ENCODE measurements at places on chromosomes 1 and 21.
A peak's percentile ranks its signal among the peaks of the same experiment; 100 is the strongest.

DNA sequence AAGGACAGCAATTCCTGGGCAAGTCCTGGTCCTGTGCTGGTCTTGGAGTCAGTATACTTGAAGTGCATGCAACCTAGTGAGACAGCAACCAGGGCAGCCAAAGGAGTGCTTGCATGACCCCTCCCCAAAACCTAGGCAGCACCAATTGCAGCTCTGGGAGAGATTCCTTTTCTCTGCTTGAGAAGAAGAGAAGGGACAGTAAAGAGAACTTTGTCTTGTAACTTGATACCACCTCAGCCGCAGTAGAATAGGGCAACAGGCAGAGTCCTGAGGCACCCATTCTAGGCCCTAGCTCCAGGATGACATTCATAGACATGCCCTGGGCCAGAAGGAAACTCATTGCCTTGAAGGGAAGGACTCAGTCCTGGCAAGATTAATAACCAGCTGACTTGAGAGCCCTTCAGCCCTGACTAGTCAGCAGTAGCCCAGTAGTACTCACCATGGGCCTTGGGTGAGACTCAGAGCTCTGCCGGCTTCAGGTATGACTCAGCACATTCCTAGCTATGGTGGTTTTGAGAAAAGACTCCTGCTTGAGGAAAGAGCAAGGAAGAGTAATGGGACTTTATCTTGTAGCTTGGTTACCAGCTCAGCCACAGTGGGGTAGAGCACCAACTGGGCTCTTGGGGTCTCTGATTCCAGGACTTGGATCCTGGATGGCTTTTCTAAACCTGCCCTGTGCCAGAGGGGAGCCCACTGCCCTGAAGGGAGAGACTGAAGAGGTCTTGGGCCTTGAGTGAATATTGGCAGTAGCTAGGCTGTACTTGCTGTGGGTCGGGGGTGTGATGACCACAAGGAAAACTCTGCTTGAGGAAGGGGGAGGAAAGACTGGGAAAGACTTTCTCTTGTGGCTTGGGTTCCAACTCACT lies 51.7 kb upstream of the ACADM start:
- DNase-seq: no peak

DNA sequence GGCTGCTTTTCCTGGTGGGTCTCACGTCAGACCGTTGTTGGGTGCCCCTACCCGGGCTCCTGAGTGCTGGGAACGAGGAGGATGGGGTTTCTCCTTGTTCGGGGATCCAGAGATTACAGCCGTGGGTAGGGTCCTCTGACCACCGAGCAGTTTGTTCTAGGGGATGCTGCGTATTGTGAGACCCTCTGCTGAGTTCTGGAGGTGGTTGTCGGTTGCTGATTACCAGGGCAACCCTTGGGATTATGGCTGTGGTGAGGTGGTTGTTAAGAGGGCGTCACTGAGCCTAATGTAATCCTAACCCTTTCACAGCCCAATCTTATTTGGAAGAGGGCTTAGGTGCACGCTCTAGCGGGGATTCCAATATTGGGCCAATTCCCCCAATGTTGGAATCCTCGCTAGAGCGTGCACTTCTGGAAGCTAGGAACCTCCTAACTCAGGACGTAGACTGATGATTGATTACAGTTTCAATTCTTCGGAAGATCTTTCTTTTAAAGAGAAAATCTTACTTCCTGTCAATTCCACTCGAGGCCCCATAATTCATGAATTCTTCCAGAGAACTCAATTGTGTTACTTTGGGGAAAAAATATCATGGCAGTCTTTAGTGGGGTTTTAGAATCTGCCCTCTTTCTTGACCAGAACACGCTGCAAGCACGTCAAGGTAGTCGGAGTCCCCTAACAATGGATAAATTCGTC lies 483 bp downstream of the TCEANC2 start:
- peak; percentile 6 for DNase-seq

- no peak for DNase-seq
Measured at GRCh38 chr1:53122201-53122885, 20.1 kb downstream of the SLC1A7 start.

- no peak for DNase-seq
Measured at GRCh38 chr1:225597926-225598575, 54.9 kb downstream of the ENAH start.

DNA sequence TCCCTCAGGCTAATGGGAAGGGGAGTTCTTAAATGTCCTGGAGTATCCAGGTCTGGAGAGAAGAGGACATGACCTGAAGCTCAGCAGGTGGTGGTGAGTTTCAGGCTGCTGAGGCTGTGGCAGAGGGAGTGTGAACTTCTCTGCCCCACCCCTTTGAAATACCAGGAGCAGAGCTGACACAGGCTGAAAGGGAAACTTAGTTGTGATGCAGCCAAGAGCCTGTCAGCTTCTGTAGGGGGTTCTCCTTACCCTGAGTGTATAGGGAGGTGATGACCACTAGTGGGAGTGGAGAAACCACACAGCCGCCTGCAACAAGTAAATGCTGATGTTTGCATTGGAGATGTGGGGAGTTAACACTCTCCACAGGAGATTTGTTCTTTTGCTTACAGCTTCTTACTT lies 152.3 kb downstream of the FCRL5 start:
- no peak for DNase-seq

DNA sequence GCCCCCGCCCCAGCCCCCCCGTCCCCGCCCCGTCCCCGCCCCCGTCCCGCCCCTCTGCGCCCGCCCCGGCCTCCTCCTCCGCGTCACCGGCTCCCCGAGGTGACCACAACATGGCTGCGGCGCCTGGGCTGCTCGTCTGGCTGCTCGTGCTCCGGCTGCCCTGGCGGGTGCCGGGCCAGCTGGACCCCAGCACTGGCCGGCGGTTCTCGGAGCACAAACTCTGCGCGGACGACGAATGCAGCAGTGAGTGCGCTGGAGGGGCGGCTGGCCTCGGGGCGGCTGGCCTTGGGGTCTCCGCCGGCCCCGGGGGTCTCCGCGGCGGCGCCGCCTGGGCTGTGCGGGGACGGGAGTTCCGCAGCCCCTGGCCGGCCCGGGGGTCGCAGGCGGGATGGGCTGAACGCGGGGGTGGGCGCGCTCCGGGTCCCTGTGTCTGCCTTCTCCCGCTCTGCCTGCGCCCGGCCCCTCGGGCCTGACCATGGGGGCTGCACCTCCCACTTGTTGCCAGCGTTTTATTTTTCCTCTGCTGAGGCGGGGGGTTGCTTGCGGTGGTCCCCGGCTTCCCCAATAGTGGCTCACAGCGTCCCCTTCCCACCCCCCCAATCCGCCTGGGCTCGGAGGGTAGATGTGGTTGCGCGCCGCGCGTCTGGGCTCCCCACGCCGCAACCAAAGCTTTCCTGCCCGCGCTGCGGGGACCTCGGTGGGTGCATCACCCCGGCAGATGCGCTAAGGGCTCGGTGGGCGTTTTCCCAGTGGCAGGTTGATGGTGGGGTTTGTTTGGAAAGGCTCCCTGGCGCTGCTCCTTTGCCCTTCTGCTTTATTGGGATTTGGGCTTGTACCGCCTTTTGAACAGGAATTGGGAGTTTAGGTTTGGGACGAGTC lies at the start of gene MIA3:
Gene MIA3 (plus strand): TSS at position 97 of the 879 bp plus-strand sequence. CDS start 14 bp downstream, at position 111.
- peak; percentile 30 for DNase-seq

DNA sequence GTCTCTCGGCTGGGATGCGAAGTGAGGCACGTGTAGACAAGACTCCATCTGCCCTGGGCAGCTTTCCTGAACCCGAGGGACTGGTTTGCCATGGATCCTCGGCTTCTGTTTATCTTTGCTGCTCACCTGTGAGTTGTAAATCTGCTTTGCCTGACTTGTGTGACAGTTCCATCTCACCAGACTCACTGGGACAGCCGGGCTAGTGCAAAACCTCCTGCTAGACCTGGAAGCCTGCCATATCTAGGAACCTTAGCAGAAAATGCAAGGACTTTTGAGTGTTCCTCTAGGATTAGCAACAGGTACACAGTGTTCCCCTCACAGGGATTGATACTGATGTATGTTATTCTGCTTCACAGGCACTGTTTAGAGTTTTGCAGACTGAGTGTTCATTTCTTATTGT lies 218.6 kb downstream of the URB2 start:
- DNase-seq: no peak

DNA sequence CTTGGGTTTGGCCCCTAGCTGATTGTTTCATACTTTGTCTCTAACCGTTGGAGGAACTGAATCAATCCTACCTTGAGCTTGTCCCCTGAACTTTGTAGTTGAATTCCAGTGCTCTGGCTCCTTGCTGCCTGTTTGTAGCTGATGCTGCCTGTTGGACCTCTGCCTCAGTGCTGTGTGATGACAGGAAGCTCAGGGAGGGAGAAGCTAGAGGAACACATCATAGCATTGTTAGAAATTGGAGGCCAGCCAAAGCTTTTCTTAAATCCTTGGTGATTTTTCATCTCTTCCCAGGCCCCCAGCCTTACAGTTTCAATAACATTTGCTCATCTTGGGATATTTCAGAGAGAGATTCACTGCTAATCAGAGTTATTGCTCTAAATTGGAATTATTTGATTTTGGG lies 34.0 kb downstream of the MACF1 start:
- DNase-seq: no peak

GRCh38 chr1:155192346-155193274 lies 15.1 kb downstream of the THBS3 start:
- peak; percentile 53 for DNase-seq

DNA sequence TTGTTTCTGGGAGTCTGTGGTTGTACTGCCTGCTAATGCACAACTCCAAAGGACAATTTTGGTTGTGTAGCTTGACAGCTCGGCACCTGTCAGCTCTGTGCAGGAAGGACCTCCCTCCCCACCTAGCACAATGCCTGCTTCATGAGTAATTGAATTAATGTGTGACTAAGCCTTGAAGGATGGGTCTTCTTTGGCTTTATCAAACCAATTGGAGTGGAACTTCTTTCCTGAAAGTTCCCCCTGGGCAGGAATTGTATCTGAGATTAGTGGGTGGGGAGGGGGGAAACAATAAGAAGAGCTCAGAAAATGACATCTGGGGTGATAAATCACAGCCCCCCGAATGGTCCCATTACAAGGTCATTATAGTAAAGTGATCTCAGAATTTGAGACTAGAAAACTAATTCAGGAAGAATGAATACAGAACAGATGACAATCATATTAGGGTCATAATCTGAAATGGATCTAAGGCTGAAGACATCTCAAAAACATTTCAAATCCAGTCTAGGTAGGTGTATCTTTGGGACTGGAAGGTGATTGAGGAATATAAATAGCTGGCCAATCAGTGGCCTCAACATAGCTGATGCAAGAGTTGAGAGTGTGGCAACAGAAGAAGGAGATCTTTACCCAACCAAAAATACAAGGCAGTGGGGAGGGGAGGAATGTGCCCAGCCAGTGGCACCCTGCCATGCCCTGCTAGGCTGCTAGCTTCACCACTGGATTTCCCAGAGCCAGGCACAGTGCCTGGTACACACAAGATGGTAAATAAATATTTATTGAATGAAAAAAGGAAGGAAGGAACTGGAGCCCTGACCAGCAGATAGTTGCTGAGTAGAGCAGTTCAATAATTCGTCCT lies 10.1 kb upstream of the SESN2 start:
- DNase-seq: peak; percentile 55

Measured in CD4-positive, alpha-beta T cell treated with Interleukin-2 at 100 ng/mL for 4 hours (primary cell).